ENCODE measurements at places on chromosomes 7 and 10. TPM values are rescaled to one million over a fixed set of nuclear protein-coding genes. Genes with fewer than 3 reads are reported as not detected.

APBB1IP gene
- not detected for total RNA-seq

SPDYE5 gene
- not detected for total RNA-seq

LMOD2 gene
- not detected for total RNA-seq

CDNF gene
- 0.86 TPM for total RNA-seq

CNTNAP2 gene
- total RNA-seq = 0.58 TPM

DDX21 gene
- total RNA-seq = 45.6 TPM

SEMA4G gene
- total RNA-seq = 0.29 TPM

CCL24 gene
- not detected for total RNA-seq

FAS gene
- total RNA-seq = 40.6 TPM

AKR1B15 gene
- total RNA-seq = not detected

GJD4 gene
- total RNA-seq = not detected

TFEC gene
- total RNA-seq = not detected

GPR146 gene
- total RNA-seq = not detected

TBC1D12 gene
- 4.3 TPM for total RNA-seq

ATRNL1 gene
- under 0.01 TPM for total RNA-seq

OPN1SW gene
- not detected for total RNA-seq

SAMD9L gene
- 14.5 TPM for total RNA-seq

PNLIP gene
- not detected for total RNA-seq

COL17A1 gene
- total RNA-seq = not detected

FAM241B gene
- 0.18 TPM for total RNA-seq

TET1 gene
- total RNA-seq = 2.8 TPM

FOXL3 gene
- not detected for total RNA-seq

FLNC gene
- total RNA-seq = 274 TPM

ERLIN1 gene
- 28.3 TPM for total RNA-seq

ELMO1 gene
- total RNA-seq = not detected

PDE1C gene
- 0.86 TPM for total RNA-seq

TRIM4 gene
- total RNA-seq = 28.9 TPM

SPDYE6 gene
- not detected for total RNA-seq

RBM20 gene
- total RNA-seq = under 0.01 TPM

ZNF789 gene
- total RNA-seq = 1.4 TPM

GARIN1A gene
- total RNA-seq = not detected

TMEM270 gene
- not detected for total RNA-seq

SKIDA1 gene
- 0.29 TPM for total RNA-seq

PIP gene
- not detected for total RNA-seq

RASA4B gene
- total RNA-seq = 3.2 TPM

ENTPD1 gene
- not detected for total RNA-seq

SLC18A2 gene
- not detected for total RNA-seq

CPXM2 gene
- not detected for total RNA-seq

TRIM73 gene
- total RNA-seq = not detected

VSTM2A gene
- total RNA-seq = not detected

NRG3 gene
- total RNA-seq = not detected

PRKCQ gene
- total RNA-seq = not detected

COL13A1 gene
- 21.3 TPM for total RNA-seq

SP4 gene
- total RNA-seq = 4.1 TPM

TMEM178B gene
- not detected for total RNA-seq

ADRB1 gene
- not detected for total RNA-seq

OPALIN gene
- total RNA-seq = not detected

C10orf95 gene
- not detected for total RNA-seq

ARHGEF35 gene
- total RNA-seq = 2.5 TPM

MOGAT3 gene
- not detected for total RNA-seq

OR13A1 gene
- total RNA-seq = not detected

MRLN gene
- total RNA-seq = not detected

SEMA3A gene
- 18.4 TPM for total RNA-seq
